GM23248 (cell line): ENCODE measurements at places on chromosomes 5 and 9. TPM values are rescaled to one million over a fixed set of nuclear protein-coding genes. Genes with fewer than 3 reads are reported as not detected.

Gene PNPLA7
- 0.54 and 0.89 TPM in 2 replicates for total RNA-seq

Gene NME5
- total RNA-seq = not detected in 2 replicates

- 0 out of 2 replicates have a peak, but pooled peaks cover 3% of the 10 kb centered on the region for H3K36me3 ChIP-seq
- H3K27me3 ChIP-seq = no peaks in the 10 kb centered on the region
- H3K4me1 ChIP-seq = no peaks in the 10 kb centered on the region
- DNase-seq = peak; percentile 13
- H3K4me3 ChIP-seq = no peak overlapping the region
Observed at GRCh38 chr9:5375790-5376477, 36.3 kb upstream of the RLN1 start.

DNA sequence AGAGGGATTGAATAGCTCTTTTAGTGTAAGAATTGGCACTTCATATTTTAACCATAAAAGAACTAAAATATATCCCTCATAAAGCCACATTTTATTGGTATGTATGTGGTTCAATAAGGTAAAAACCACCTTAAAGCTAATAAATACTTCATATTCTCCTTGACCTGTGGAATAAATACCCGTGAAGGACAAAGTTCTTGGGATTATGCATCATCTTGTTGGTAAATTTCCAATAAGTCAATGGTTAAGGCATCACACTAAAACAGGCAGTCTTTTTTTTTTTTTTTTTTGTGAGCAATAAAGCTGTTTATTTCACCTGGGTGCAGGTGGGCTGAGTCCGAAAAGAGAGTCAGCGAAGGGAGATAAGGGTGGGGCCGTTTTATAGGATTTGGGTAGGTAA lies 161.9 kb downstream of the SNCAIP start:
- no peaks in the 10 kb centered on the region for H3K27me3 ChIP-seq
- DNase-seq = no peak
- no peaks in the 10 kb centered on the region for H3K4me1 ChIP-seq
- H3K27ac ChIP-seq = no peak overlapping the region
- no peak overlapping the region for H3K4me3 ChIP-seq
- no peaks in the 10 kb centered on the region for H3K36me3 ChIP-seq

Gene ERP44
- 23.8 and 24.2 TPM in 2 replicates for total RNA-seq

- H3K27ac ChIP-seq = no peak overlapping the region
- DNase-seq = no peak
- H3K27me3 ChIP-seq = no peaks in the 10 kb centered on the region
- H3K36me3 ChIP-seq = no peaks in the 10 kb centered on the region
- H3K4me3 ChIP-seq = no peak overlapping the region
- no peaks in the 10 kb centered on the region for H3K4me1 ChIP-seq
Observed at GRCh38 chr9:27722866-27723265, 149.6 kb upstream of the C9orf72 start.
